Activated CD4-positive, alpha-beta T cell treated with anti-CD3 and anti-CD28 coated beads for 48 hours (primary cell): ENCODE measurements at places on chromosomes 6 and 20.

DNA sequence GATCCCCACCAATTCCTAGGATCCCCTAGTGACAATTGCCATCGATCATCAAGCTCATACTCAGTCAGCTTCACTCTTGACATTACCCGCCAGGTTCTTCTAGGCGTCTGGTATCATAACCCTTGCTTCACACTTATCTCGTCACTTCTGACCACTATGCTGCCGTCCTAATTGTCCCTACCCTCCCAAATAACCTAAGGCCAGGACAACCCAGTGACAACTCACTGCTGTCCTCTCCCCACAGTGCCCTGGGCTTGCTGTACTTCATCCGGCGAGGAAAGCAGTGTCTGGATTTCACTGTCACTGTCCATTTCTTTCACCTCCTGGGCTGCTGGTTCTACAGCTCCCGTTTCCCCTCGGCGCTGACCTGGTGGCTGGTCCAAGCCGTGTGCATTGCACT is 3.7 kb downstream of the SYS1 start:
- no peak for DNase-seq

GRCh38 chr20:42401613-42402012 is 783.4 kb upstream of the CHD6 start:
- DNase-seq, result no peak

- no peak for DNase-seq
These were observed 67.5 kb upstream of the PRL start for GRCh38 chr6:22364306-22364705.

DNA sequence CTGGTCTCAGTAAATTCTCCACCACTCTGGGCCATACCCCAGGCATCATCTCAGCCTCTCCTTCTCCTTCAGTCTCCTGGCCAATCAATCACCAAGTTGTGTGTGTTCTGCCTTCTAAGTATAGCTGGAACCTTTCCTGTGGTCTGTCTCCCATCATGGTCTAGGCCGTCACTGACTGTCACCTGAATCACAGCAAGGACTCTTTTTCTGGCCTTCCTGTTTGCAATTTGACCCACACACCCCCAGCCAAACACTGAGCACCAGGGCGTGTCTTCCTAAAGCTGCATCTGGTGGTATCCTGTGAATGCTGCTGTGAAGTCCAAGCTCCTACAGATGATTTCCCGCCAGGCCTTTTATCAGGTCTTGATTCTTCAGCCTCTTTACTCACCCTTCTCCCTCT is 52.6 kb upstream of the PRELID3B start:
- DNase-seq, result no peak

DNA sequence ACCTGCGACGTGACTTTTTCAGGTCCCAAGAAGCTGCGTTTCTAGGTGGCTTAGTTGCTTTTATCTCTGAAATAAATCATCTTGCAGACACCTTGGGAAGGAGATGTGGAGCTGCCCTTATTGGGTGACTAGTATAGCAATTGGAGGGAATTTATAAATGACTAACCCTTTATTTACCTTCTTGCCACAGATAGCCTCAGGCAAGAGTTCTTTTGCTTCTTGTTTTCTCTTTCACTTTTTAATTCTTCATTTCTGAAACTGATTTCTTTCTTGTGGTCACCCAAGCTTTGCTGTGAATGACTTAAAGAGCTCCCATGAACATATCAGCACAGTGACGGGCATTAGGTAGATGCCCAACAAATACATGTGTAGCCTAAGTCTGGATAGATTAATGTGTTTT is 3.0 kb downstream of the ADGRF4 start:
- no peak for DNase-seq
